ENCODE measurements at places on chromosomes 6 and 20.

DNA sequence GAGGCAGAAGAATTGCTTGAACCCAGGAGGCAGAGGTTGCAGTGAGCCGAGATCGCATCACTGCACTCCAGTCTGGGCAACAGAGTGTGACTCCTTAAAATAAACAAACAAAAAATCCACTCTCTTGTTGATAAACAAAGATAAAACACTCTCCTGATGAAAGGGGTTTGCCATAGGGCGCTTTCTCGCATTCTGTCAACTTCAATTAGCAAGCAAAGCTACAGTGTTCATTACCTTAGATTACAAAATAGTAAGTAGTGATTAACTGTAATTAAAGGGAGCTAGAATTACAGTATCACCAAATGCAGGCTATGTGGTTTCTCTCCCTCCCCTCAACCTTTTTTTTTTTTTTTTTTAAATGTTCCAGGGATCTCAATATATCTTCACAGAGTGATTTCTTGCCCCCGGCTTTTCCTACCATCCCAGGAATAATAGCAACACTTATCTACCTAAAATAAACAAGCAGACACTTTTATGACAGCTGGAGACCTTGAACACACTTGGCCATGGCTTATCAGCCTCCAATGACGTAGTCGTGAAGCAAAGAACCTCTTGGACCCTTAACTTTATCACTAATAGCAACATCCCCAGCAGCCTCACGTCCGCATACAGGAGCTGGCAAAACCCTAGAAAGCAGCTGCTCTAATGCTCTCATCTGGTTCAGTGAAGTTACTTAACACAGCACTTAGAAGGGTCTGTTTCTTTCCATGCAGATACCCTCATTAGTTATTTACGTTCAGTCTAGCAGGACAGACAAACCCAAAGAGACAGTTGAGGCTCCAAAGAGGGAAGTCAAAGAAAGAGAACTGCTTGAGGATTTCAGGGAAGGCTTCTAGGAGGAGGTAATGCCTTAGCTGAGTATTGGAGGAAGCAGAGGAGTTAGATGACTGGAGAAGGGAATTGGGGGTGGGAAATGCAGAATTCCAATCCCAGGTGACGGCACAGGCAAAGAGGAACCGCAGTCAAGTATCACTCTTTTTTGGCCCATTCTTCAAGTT is 37.9 kb upstream of the NEDD9 start:
- DNase-seq, result no peak

DNA sequence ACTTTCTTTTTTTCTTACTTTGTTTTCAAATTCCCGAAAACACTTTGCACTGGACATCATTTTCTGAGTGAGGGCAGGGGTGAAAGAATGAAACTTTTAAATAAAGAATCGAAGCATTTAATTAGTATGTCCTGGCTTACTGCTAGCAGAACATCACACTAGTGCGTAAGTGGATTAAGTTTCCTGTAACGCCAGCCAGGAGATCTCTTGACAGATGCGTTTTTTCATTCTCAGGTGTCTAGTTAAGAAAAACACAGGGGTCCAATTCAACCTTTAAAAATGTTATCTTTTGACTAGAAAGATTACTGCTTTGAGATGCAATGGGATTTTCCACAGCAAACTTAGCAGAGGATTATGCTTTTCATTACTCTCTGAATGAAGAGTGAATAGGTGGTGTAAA is 858.8 kb upstream of the EPHA7 start:
- DNase-seq, result no peak

DNA sequence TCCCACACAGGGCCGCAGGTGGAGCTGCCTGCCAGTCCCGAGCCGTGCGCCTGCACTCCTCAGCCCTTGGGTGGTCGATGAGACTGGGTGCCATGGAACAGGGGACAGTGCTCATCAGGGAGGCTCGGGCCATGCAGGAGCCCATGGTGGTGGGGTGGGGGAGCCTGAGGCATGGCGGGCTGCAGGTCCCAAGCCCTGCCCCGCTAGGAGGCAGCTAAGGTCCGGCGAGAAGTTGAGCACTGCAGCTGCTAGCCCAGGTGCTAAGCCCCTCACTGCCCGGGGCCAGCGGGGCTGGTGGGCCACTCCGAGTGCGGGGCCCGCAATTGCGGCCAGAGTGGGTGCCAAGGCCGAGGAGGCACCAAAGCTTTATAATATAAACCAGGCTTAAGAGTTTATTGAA is 479.7 kb downstream of the MMUT start:
- DNase-seq, result no peak

GRCh38 chr20:41392871-41393704 is 26.5 kb upstream of the EMILIN3 start:
- DNase-seq, result peak; percentile 58

DNA sequence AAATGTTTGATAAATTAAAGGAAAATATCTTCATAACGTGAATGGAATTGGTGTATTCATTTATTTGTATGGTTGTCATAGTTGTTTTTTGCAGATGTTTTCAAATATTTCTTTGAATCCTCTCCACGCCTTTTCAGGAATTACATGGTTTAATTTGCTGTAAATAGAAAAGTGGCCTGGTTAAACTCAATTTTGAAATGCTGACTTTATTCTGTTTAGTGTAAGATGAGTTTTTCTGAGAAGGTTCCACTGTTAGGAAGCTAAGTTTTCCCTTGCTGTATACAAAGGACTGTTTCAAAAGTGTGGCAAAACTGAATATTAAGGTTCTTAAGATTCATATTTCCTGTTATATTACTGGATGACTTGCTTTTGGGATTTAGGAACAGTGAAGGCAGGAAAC is 503 bp upstream of the ZC2HC1B start:
- DNase-seq, result no peak

GRCh38 chr6:106060167-106060566 is 26.0 kb upstream of the PRDM1 start:
- no peak for DNase-seq

- DNase-seq, result no peak
These were observed 531.9 kb upstream of the MAN1A1 start for GRCh38 chr6:119881416-119881815.

DNA sequence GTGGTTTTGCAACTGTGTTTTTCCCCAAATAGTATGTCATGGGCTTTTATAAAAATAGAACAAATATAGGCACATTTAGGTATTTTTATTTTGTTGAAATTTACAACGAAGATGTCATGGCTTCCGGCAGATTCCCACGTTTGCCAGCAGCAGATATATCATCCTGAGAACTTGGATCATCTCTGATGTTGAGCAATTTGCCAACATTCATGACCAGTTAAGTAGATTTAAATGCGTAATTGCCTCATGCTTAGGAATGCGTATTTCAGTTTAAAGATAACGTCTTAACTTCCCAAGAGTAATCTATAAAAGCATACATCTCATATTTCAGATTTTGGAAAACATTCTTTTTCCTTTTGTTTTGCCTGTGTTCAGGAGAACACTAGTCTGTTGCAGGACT is 457.8 kb downstream of the QKI start:
- no peak for DNase-seq

DNA sequence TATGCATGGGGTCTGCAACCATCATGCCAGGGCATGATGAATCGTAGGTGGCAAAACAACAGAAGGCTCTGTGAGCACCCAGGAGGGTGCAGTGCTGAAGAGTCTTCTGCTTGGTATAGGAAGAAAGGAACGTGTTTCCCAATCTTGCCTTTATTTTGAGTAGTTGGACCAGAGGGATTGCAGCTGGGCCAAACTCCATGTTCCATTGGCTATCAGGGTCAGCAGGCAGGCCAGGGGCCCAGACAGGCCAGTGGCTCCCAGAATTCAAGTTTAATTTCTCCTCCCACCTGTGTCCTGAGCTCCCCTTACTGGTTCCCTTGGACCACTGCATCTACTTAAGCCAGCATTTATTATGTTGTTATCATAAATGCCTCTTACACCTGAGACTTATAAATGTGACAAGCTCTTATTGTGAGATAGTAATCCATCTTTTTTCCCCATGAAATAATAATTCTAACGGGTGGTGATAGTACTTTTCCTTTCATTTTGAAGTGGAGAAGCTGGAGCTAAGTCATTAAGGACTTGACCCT is 918 bp upstream of the TRIM38 start:
- no peak for DNase-seq

- no peak for DNase-seq
These were observed 110.2 kb upstream of the RREB1 start for GRCh38 chr6:6997263-6998193.

DNA sequence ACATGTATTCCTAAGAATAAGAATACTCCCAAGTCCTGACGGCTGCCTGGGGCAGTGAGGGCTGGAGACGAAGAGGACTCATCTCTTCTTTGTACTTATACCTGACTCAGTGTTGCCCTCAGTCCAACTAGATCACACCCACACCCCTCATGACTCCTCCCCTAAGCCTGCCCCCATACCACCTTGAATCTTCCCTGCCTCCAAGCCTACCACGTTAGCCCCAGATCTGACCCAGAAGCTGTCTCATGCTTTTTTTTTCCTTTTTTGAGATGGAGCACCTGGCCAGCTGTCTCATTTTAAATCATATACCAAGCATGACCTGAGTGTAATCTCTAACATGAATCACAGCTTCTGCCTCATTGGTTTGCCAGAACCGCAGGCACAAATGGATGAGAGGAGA is 45.2 kb downstream of the MUC22 start:
- no peak for DNase-seq

- no peak for DNase-seq
These were observed 425.1 kb upstream of the SULF2 start for GRCh38 chr20:48210111-48211027.

DNA sequence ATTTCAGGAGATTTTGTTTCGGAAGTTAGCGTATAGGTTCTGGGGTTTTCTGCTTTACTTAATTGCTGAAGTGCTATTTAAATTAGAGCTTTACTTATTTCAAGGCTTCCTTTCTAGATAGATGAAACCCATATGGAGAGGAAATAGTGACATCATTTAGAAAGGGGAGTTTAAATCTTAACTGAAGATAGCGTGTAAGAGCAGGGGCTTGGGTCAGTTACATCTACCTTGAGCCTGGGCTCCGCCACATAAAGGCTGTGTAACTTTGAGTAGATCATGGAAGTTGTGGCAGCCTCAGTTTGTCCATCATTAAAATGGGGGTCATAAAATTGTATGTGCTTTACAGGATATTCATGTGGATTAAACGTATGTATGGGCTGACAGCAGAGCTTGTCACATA is 4.7 kb downstream of the CDS2 start:
- no peak for DNase-seq

DNA sequence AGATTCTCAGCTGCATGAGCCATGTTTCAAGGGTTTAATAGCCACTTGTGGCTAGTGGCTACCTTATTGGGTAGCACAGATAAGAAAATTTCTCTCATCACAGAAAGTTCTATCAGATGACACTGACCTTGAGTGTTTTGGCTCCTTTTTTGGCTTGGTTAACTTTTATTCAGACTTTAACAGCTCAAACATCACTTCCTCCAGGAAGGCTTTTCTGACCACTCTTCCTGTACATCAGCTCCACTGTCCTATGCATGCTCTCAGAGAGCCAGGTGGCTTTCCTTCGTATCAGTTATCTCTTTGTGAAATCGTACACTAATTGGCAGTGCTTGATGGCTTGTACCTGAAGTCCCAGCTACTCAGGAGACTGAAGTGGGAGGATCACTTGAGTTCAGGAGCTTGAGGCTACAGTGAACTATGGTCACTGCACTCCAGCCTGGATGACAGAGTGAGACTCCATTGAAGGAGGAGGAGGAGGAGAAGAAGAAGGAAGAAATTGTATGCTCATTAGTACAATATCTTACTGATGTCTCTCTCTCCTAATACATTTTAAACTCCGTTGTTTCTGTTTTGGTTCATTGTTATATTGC is 10.7 kb downstream of the MAFB start:
- DNase-seq, result no peak

GRCh38 chr20:33076662-33077372 is 2.6 kb upstream of the BPIFB4 start:
- DNase-seq, result no peak

DNA sequence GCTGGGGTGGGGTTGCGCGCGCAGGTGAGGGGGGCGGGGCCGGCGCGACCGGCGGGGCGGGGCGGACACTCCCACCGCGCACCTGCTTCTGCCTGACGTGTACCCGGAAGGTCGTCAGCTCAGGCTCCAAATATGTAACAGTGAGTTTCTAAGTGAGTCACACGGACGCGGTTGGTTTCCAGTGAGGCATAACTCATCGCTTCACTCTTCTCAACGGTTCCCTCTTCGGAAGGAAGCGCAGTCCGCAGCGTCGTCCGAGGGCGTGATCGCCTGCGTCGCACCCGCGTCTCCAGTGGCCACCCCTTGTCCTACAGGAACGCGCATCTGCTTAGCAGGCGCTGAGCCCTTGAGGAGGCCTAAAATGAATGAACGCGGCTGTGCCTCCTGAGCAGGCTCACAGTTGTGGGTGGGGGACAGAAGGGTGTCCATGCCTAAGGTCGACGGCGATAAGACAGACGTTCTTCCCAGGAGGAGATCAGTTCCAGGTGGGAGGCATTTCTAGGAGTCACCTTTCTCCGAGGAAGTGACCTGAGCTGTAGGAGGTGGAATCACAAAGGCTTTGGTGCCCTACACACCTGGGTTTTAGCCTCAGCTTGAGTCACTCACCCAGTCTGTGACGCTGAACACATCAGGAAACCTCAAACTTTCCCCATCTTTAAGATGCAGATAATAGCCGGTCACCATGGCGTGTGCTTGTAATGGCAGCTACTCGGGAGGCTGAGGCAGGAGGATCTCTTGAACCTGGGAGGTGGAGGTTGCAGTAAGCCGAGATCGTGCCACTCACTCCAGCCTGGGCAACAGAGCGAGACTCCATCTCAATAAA is 50.9 kb upstream of the EZR start:
- DNase-seq, result no peak

DNA sequence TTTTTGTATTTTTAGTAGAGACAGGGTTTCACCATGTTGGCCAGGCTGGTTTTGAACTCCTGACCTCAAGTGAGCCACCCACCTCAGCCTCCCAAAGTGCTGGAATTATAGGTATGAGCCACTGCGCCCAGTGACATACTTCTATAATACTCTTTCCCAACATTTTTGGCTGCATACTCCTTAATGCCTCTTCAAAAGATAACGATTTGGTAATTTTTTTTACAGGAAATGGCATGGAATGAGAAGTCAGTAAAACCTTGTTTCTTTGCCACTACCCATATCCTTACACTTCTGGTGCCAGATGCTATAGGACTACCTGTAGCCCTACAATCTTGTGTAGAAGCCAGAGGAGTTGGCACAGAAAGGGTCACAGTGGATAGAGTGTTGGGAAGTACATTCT is 41.4 kb upstream of the SGK1 start:
- DNase-seq, result no peak

DNA sequence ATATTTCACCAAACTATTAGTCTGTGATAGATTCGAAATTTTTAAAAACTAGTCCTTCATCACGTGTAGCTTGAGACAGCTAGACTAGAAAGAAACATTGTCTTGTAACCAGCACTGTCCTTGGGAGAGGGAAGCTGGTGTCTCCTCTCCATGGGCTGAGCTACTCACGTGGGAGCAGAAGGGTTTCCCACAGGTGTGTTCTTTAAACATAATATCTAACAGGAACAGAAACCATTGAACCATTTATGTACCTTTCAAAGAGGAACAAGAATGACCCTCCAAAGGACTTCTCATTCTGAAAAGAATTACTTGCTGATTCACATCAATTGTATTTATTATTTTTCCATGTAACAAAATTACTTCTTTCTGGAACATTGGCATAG is 72.4 kb upstream of the SYNJ2 start:
- no peak for DNase-seq

- DNase-seq, result no peak
These were observed 42.1 kb upstream of the TMEM30A start for GRCh38 chr6:75326557-75327258.

- no peak for DNase-seq
These were observed 24.3 kb downstream of the RBL1 start for GRCh38 chr20:37071481-37071911.

GRCh38 chr6:33088258-33088930 is 12.6 kb downstream of the HLA-DPB1 start:
- no peak for DNase-seq

GRCh38 chr6:47109281-47109680 is 67.1 kb upstream of the ADGRF1 start:
- DNase-seq, result no peak

All from hippocampal formation (tissue), 2 donors.